HT-29 (cell line): ENCODE measurements at places on chromosomes 3 and 15.

DNA sequence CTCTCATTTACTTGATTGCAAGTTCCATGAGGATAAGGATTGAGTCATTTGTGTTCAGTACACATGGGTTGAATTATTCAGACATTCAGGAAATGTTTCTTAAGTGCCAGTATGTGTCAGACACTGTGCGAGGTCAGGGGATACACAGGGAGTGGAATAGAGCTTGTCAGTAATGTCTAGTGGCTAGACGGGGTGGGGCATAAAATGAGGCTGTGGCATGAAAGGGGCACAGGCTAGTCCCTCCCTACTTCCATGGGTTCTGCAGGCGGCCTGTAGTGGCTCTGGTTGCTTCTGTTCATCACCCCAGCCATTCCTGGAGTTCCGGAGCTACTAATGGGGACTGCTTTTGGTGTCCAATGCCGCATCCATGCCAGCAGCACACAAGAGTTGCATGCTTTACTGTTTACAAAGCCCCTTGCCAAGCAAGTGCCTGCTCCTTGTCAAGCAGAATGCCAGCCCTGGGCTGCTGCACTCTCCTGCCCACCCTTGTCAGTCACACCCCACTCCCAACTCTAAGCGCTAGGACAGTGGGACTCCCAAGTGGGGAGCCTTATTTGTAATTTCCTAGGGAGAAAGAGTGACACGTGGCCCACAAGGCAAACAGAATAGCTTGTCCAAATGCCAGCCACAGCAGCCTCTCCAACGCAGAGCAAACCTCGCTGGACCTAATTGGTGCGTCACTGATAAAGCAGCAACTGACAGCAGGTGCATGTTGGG is 70.8 kb downstream of the RAB11A start:
- peak; percentile 17 for DNase-seq

GRCh38 chr15:64146041-64146440 is 5.5 kb upstream of the SNX22 start:
- no peak for DNase-seq

GRCh38 chr3:36562945-36563344 is 182.6 kb downstream of the STAC start:
- no peak for DNase-seq

DNA sequence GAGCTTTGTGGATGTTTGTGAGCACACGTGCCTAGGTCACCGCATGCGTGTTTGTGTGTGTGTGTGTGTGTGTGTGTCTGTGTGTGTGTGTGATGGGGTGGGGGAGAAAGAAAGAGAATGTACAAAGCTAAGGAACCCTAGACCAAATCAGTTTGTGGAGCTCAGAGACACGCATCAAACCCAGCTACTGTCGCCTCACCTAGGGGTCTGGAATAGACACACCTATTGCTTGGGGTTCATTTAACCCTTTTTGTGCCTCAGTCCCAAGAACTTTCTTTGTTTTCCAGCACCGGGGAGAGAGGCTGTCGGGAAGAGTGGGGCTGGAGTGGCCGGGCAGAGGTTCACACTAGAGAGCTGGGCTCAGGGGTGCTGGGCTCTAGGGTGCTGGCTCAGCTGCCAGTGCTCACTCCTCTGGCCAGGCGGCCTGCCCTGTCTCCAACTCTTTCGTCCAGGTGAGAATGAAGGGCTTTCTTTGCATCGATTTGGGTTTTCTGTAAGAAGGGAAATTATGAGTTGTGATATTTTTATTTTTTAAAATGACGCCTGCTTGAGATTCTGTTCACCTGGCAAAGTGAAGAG is 221.6 kb downstream of the MEIS2 start:
- no peak for DNase-seq

GRCh38 chr3:172751175-172751704 is 714 bp downstream of the ECT2 start:
- DNase-seq, result peak; percentile 72

GRCh38 chr15:59492389-59493377 is 54.7 kb downstream of the FAM81A start:
- DNase-seq, result peak; percentile 91

- no peak for DNase-seq
Observed at GRCh38 chr15:62929000-62929357, 113.6 kb upstream of the TPM1 start.

DNA sequence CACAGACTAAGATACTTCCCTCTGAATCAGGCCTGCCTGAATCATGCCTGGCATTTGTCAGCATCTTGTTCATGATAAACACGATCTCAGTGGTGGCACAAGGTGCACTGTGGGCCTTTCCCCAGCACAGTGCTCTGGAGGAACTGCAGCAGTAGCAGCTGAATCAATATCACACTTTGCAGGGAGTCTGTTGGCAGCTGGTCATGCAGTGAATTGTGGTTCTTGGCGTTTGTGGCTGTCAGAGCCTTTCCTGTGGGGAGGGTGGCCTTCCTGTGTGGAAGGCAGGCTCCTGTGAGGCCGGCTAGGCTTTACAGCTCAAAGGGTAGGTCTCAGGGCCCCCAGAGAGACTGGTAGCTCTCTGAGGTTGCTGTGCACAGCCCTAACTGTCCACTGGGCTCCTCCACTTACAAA is 54.4 kb upstream of the TLE3 start:
- DNase-seq, result no peak
